DMS79 treated with DMSO at 0.1 percent for 48 hours (cell line): ENCODE measurements at places on chromosomes 12 and 14.

GRCh38 chr12:50032515-50032853, 7.2 kb upstream of the RACGAP1 start:
- no peak for DNase-seq

- DNase-seq: no peak
These were observed 15.8 kb upstream of the OAS2 start for GRCh38 chr12:112962561-112962960.

- no peak for DNase-seq
These were observed 73.8 kb upstream of the RFX4 start for GRCh38 chr12:106508966-106509365.

DNA sequence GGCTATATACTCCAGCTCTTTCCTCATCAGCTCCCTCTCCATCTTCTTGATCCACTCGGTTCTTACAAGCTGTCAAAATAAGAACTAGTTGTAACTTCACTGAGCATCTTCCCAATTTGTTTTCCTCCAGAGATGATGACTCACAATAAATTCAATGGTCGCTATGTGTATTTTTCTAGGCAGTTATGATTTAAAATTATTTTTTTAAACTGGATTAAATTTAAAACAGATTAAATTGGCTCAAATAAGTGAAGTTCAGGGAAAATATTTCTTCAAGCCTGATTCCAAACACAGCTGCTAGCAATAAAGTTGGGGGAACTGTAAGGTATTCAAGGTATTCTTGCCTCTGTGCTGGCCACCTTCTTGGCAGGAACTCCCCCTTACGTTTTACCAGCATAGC, 717.7 kb upstream of the USP15 start:
- DNase-seq: no peak

- no peak for DNase-seq
These were observed 107.3 kb upstream of the CLEC14A start for GRCh38 chr14:38363217-38363616.

- no peak for DNase-seq
These were observed 53.8 kb downstream of the CAND1 start for GRCh38 chr12:67323007-67323406.

GRCh38 chr12:26845057-26845666, 12.2 kb upstream of the ITPR2 start:
- DNase-seq: no peak

GRCh38 chr14:98909251-98909944, 362.6 kb downstream of the BCL11B start:
- no peak for DNase-seq

GRCh38 chr12:132053338-132054330, 90.5 kb downstream of the DDX51 start:
- no peak for DNase-seq

DNA sequence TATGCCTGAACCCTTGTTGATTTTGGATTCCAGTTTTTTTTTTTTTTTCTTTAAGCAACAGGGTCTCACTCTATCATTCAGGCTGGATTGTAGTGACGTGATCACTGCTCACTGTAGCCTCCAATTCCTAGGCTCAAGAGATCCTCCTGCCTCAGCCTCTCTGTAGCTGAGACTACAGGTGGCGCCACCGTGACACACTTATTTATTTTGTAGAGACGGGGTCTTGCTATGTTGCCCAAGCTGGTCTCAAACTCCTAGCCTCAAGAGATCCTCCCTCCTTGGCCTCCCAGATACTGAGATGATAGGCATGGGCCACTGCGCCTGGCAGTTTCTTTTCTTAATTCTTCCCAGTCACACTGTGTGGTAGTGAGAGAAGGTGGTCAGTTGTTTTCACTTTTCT, 25.2 kb downstream of the ACADS start:
- no peak for DNase-seq

DNA sequence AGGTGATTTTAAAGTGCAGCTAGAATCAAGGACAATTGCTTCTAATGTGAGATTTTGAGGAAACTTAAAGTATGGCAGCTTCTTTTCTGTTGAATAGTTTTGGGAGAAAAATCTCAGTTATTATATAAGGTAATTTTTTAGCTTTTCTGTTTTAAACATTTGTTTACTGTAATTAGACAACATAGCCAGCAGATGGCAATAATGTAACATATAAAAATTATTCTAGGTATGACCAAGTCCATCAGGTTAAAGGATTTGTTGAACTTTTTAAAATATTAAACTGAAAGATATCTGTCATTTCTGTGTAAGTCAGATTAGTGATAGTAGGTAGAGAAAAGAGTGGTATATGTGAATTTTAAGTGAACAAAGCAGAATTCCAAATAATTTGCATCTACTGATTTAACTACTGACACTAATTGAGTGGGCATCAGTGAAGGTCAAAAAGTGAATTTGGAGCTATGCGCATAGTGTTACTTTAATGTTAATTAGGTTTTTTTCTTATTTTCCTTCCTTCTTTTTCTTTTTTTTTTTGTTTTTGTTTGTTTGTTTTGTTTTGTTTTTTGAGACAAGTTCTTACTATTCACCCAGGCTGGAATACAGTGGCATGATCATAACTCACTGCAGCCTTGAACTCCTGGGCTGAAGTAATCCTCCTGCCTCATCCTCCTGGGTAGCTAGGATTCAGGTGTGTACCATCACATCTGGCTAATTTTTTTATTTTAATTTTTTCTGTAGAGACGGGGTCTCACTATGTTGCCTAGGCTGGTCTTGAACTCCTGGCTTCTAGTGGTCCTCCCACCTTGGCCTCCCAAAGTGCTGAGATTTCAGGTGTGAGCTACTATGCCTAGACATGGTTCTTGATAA, 18.6 kb downstream of the PRORP start:
- DNase-seq: peak; percentile 76

DNA sequence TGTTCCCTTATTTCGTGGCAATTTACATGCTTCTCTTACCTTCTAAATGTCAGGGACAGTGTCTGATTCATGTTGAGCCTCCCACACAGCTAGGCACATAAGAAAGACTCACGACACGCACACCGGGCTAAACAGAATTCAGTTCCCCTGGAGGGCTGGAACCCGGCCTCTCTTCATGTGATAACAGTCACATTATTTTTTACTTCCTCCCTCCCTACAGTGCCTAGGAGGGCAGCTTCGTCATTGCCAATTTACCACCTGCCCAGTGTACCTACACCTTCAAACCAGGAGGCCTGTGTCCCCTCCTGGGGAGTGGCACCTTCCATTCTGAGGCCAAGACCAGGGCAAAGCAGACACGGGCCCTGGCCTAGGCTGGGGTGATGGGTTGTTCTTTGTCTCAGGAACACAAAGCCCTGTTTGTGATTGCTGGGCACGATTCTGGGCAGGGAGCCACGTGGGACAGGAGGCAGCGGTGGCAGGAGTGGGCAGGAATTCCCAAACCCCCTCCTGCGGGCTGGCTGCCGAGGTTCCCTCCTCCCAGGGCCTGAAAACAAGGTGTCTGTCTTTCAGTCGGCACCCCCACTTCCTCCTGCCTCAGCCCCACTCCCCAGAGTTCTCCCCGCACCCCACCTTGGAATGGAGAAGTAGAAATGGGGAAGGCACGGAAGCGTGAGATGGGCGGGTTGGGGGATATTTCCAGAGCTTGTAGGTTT, 6.8 kb upstream of the RASAL1 start:
- DNase-seq: no peak

GRCh38 chr12:101042211-101042610, 167.8 kb downstream of the SLC5A8 start:
- no peak for DNase-seq

DNA sequence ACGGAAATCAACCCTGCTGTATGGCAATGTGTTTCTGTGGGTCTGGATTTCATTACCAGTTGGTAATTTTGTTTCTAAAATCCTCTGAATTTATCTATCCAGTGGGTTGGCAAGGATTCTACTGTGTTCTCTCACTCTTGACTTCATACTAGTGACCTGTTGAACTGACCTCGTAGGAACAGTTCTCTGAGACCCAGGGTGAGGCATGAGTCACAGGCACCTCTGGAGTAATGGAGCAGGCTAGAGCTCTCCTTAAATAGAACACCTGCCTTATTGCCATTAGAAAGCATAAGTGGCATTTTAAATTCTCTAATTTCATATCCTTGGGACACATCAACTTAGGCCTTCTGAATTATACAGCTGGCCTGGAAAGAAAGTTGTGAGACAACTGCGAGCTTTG, 258.3 kb upstream of the NAV3 start:
- DNase-seq: peak; percentile 90

- DNase-seq: no peak
These were observed 1186.0 kb upstream of the SEL1L start for GRCh38 chr14:82719617-82720016.

- DNase-seq: no peak
These were observed 8.8 kb downstream of the LPCAT3 start for GRCh38 chr12:7009512-7009911.

DNA sequence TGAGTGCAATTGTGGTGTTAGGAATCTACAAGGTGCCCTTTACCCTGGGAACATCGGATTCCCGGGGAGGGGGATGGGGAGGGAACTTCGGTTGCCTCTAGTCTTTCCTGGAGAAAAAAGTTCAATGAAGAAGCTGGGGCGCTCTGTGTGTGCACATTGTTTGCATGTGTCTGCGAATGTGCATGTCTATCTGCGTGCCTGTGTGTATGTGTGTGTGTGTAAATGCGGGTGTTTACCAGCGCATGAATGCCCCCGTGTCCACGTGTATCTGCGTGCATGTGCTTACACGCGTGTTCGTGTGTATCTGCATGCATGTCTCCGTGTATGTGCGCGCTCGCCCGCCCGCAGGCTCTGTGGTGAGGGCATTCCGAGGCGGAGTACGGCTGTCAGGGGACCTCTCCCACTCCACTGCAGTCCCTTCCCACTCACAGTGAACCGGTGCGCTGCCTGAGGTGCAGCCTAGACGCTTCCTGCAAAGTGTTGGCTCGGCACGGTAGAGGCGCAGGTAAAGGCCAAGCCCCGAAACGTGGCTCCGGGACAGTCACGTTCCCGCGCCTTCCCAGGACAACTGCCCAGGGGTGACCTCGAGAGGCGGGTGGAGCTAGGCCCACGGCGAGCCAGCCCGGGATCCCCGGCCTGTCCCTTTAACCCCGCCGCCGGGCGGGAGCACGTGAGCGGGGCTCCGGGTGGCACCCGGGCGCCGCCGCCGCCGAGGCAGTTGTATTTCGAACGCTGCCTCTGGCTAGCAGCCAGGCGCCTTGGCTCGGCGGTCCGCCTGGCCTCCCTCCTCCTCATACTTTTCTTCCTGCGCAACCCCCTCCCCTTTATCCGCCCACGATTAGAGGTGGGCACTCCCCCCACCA, 539 bp upstream of the HMGA2 start:
- no peak for DNase-seq

- peak; percentile 94 for DNase-seq
These were observed 38.7 kb upstream of the CRY1 start for GRCh38 chr12:107131832-107132616.

- DNase-seq: peak; percentile 60
These were observed 2.5 kb upstream of the TEP1 start for GRCh38 chr14:20415782-20416206.

- DNase-seq: no peak
These were observed 14.7 kb downstream of the SERPINA1 start for GRCh38 chr14:94373708-94374107.

DNA sequence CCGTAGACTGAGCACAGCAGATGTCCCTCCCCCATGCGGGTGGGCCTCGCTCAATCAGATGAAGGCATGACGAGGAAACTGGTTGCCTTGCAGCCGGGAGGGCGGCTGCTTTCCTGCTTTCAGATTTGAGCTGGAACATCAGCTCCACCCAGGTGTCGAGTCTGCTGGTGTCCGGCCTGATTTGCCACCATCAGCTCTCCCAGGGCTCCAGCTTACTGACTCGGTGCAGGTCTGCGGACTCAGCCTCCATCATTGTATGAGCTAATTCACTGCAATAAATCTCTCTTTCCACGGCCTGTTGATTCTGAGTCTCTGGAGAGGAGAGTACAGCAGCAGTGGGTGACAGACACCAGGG, 156.2 kb downstream of the KIF26A start:
- no peak for DNase-seq

- DNase-seq: no peak
These were observed 90.5 kb downstream of the RFLNA start for GRCh38 chr12:124385219-124385969.

DNA sequence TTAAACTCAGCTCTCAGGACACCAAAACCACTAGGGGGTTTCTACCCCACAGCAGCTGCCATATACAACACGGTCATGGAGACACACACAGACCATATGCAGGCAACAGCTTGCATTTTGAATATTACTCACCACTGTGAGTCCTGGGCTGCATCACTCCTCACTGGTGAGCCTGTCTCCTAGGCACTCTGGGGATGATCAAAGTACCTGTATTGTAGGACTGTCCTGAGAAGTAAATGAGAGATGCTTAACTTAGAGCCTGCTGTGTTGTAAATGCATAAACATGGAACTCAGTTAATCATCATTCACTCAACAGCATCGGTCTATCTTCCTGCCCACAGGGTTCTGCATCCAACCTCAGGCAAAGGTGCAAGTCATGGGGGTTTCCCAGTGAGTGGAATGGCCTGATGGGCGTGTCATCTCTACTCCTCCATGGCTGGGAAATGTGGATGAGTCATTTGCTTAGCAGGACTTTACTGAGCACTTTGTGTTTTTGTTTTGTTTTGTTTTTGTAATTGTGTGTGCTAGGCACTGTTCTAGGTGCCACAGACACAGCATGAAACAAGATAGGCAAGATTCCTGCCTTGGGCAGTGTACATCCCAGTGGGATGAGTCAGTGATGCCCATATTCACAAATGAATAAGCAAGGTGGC, 1141.2 kb upstream of the TMEM132C start:
- no peak for DNase-seq

DNA sequence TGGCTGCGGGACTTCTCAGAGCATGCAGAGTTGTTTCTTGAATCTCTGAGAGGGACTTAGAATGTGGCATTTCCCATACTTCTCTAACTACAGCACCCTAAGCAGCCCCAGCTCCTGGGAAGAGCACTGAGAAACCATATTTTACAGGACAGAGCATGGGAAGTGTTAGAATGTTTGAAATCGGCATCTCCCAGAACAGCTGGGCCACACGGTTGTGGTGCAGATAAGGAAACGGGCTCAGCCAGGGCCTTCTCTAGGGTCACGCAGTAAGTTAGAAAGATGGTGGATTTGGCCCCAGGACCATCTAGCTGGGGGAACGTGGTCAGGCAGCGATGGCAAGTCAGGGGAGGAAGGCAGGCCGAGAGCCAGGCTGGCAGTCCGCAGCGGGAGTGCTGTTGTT, 10.5 kb upstream of the HHIPL1 start:
- DNase-seq: no peak

- DNase-seq: no peak
These were observed 76.3 kb downstream of the KSR2 start for GRCh38 chr12:117892441-117892840.

- no peak for DNase-seq
These were observed 169.2 kb downstream of the PIK3C2G start for GRCh38 chr12:18430425-18431048.

DNA sequence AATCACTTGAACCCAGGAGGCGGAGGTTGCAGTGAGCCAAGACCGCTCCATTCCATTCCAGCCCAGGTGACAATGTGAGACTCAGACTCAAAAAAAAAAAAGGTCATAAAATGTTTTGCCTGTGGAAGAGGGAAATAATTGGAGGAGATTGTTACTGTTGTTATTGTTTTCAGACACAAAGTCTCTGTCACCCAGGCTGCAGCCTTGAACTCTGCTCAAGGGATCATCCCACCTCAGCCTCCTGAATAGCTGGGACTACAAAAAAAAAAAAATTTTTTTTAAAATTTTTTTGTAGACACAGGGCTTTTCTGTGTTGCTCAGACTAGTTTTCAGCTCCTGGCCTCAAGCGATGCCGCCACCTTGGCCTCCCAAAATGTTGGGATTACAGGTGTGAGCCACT, 33.9 kb downstream of the ARID2 start:
- DNase-seq: no peak

- no peak for DNase-seq
These were observed 25.9 kb downstream of the TIGAR start for GRCh38 chr12:4346931-4347330.

- peak; percentile 51 for DNase-seq
These were observed at the start of gene HDAC7 for GRCh38 chr12:47819896-47820630. Gene HDAC7, minus strand, starts transcription at chr12:47819903. Its CDS starts 118 bp downstream, at chr12:47819785.

- DNase-seq: no peak
These were observed at the start of gene RAB35 for GRCh38 chr12:120116441-120116791. Gene RAB35, minus strand, starts transcription at chr12:120116753. Its CDS starts 103 bp downstream, at chr12:120116650.
